ENCODE measurements at places on chromosomes 1 and 21.

GRCh38 chr1:162019006-162019405 is 4.7 kb downstream of the OLFML2B start:
- DNase-seq = no peak

- DNase-seq = no peak
Measured at GRCh38 chr1:56525489-56526041, 53.8 kb downstream of the PLPP3 start.

- no peak for DNase-seq
Measured at GRCh38 chr1:111735321-111735720, 3.9 kb downstream of the INKA2 start.

- DNase-seq = no peak
Measured at GRCh38 chr21:43733529-43734071, 14.7 kb downstream of the PDXK start.

DNA sequence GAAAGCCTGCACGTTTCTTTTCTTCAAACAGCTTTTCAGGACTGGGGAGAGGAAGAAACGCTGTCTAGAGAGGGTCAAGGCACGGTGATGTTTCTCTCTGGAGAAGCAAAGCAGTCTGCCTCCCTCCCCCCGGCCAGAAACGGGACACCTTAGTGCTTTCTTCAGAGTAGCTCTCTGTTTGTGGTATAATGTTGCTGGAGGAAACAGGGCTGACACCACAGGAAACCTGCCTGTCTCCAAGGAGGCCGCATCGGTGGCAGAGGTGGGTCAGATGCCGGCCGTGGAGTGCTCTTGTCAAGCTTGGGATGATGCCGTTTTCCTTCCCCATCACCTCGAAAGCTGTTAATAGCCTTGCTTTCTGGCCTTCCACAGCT is 139.4 kb downstream of the DHRS3 start:
- no peak for DNase-seq

DNA sequence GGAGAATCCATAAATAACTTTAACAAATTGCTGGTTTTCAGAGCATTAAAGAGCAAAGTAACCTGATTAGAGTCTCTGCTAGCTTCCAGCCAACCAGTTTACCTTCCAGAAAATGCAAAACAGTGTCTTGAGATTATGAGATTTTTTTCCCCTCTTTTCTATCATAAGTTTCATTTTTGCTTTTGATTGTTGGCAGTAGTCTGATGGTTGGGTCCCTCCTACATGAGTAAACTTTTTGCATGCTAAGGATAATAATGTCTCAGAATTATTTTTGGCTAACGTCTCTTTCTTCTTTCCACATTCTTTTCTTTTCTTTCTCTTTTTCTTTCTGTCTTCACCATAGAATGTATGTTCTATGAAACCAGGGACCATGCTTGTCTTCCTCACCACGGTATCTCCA is 6.3 kb upstream of the ADAMTS5 start:
- no peak for DNase-seq

GRCh38 chr21:44800103-44800502 is 1.5 kb downstream of the UBE2G2 start:
- no peak for DNase-seq

DNA sequence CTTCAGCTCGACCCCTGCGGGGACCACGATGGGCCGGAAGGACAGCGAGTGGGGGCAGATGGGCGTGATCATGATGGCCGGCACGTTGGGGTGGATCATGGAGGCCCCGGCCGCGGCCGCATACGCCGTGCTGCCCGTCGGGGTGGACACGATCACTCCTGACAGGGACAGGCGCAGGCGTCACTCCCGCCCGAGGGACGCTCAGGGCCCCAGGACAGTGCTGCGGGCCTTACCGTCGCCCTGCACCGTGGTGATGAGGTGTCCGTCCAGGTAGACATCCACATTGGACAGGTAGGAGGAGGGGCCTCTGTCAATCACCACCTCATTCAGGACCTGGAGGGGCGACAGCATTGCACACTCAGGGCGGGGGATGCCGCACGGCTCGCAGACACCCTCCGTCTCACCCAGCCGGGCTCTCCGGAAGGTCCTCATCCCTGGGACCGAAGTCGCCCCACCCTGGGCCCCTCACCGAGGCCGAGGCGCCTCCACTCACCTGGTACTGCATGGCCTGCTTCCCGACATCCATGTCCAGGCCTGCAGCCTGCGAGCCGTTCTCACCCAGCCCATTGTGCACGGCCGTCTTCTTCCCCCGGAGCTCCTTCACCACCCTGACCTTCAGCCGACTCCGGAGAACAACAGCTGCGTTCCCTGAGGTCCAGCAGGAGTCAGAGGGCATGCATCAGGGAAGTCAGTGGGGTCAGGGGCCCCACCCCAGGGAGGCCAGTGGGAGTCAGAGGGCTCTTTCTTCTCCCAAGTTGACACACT is 24.0 kb downstream of the NADK start:
- DNase-seq = no peak

GRCh38 chr1:22912311-22912710 is 60.4 kb downstream of the LACTBL1 start:
- DNase-seq = no peak

DNA sequence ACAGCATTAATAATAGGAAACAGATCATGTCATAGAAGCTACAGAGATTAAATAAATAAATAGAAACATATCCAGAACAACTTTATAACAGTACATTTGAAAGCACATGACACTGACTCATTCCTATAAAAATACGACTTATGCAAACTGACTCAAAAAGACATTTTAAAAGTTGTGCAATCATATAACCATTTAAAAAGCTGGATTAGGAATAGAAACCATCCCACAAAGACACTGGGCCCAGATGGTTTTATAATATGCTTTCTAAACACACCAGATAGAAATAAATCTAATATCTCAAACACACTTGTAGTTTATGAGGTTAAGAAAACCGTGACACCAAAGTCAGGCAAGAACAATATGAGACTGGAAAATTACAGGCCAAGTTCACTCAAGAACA is 47.6 kb downstream of the MATN1 start:
- DNase-seq = no peak

- no peak for DNase-seq
Measured at GRCh38 chr1:175206687-175207086, 14.1 kb upstream of the KIAA0040 start.

DNA sequence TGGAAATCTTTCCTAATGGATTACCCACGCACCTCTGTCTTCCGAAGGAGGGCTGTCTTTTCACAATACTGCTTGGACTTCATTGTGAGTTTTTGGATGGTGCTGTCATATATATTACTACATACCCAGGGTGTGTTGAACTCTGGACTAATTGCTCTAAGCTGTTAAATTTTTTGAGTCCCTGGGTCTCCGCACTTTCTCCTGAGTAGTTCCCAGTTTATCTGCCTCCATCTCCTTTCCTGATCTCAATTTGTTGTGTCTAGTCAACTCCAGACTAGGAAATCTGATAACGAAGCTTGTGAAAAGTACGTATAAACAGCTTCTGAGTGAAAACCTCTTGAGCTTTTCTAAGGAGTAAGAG is 211.1 kb downstream of the ROR1 start:
- no peak for DNase-seq

GRCh38 chr1:70778934-70779333 is 268.7 kb downstream of the PTGER3 start:
- DNase-seq = no peak

- peak; percentile 96 for DNase-seq
Measured at GRCh38 chr1:153783233-153784190, 8.3 kb downstream of the SLC27A3 start.

DNA sequence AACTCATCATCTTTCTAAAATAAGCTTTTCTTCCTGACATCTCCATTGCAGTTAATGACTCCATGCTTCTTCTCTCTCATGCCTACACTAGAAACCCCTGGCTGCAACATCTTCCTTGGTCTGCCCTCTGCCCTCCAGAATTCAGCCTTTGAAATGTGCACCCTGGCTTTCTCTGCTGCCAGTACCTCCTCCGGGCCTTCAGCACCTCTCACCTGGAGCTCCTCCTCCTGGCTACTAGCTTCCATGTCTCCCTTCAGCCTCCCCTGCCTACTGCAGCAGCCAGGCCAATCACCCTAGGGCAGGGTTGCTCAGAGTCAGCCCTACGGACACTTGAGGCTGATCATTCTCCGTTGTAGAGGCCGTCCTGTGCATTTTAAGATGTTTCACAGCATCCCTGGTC is 18.3 kb downstream of the SUSD4 start:
- DNase-seq = no peak

DNA sequence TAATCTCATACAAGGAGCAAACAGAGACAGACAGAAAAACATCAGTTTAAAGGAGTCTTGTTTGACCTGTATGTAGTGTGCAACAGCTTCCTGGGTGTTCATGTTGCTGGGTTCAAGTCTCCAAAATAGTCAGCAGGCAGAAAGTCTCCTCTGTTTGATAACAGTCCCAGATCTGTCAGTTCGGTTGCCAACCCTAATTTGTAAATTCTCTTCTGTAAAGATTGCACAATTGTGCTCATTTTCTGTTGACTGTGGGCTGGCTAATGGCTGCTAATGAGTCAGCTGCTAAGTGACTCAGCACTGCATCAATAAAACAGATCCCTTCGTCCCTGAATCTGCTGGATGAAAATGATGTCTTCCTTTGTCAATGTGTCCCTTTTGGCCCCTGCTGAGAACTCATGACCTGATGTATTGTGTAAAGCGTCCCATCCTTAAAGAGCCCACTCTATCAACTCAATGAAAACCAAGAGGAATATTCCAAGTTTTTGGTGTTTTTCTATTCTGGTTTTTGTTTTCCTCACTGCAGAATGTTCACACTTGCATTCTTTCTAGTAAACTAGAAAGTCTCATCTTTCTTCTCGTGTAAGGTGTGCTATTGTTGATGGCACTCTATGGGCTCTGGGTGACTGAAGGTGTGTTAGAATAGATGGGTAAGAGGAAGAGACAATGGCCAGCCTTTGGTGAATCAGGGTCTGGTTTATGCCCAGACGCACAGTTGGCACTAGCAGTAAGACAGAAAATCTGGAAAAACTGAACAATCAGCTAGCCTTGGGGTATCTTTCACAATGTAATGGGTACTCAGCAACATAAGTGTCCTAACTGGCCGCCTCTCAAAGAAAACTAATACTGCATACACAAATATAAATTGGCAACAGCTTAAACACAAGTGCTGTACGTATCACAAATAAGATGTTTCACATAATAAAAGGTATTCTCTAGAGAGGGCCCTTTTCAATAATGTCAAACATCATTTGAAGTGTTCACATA is 75.1 kb upstream of the SIPA1L2 start:
- peak; percentile 49 for DNase-seq

DNA sequence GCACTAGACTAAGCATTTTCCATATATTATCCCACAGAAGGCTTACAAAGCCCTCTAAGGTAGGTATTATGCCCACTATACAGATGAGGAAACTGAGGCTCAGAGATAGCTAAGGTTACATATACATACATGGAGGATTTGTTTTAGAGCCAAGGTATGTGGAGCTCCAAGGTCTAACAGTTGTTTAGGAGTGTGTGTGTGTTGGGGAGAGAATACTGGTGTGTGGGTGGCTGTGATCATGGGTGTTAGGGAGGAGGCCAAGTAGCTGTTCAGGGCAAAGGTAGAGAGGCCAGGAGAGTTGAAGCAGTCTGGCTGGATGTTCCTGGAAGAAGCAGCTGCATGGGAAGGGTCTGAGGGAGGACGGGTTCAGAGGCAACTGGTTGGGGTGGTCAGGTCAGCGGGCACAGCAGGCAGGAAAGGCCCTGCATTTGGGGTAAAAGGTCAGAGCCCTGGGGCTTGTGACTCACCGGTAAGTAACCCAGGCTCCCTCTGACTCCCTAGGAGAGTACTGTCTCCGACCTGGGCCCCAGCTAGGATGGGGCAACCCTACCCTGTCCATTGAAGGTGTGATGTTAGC is 5.1 kb upstream of the LDLRAP1 start:
- DNase-seq = no peak

DNA sequence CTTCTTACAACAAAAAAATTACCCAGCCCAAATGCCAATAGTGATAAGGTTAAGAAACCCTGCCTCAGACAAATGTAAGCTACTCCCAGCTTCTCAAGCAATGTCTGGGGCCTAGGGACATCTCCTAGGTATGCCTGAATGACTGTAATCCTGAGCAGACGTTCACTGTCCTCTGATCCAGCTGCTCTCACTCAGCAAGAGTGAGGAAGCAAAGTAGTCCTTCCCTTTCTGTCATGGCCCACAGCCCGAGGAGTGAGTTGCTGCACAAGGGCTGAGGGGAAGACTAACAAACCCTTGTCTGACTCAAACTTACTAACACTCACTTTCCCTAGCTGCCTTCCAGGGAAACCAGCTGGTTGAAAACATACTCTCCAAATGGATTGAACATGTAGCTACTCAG is 124.9 kb upstream of the TNFSF4 start:
- DNase-seq = no peak

GRCh38 chr1:206465951-206466350 is 4.3 kb upstream of the IKBKE start:
- no peak for DNase-seq

GRCh38 chr1:62774971-62775595 is 8.8 kb upstream of the ATG4C start:
- DNase-seq = no peak

DNA sequence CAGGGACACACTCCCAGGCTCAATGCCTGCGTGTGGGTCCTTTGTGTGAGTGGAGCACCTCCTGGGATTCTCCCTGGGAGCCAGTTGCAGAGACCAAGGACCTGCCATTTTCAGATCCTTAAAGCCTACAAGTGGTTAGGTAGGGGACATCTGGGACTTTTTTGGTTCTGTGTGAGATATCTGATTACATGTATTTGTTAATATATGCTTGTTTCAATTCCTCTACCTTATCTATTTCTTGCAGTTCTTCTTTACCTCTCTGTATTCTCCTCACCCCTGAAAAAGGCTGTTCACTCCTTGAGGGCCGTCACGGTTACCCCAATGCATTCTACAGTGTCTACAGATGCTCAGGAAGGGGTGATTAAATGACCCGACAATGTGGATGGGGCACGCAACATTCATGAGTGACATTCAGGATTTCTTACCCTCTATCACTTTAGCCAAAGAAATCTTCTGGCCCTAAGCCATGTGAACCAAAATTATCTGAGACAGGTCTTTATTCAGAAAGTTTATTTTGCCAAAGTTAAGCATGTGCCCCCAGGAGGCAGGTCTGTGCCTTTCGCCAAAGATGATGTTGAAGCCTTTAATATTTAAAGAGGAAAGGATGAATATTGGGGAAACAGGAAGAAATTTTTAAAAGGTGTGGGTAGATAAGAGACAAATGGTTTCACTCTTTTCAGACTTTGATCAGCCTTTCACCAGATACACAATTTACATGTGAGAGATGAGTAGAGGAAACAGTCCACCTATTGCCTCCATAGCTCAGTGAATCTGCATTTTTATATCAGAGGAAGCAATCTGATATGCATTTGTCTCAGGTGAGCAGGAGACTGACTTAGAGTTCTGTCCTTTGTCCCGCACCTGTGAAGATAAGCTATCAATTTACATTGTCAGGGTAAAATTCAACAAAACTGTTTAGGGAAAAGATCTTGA is 44.6 kb upstream of the MPZL1 start:
- DNase-seq = no peak

All from posterior cingulate gyrus (tissue), 11 donors.